ENCODE measurements at places on chromosomes 16 and 17.

- DNase-seq: no peak
These were observed 684 bp downstream of the YPEL2 start for GRCh38 chr17:59331929-59332748.

- no peak for DNase-seq
These were observed 470 bp downstream of the TRPV3 start for GRCh38 chr17:3556916-3557767.

GRCh38 chr17:1153795-1154546 lies 25.8 kb downstream of the ABR start:
- peak; percentile 87 for DNase-seq

GRCh38 chr17:29133121-29133713 lies 47.0 kb downstream of the MYO18A start:
- peak; percentile 53 for DNase-seq

DNA sequence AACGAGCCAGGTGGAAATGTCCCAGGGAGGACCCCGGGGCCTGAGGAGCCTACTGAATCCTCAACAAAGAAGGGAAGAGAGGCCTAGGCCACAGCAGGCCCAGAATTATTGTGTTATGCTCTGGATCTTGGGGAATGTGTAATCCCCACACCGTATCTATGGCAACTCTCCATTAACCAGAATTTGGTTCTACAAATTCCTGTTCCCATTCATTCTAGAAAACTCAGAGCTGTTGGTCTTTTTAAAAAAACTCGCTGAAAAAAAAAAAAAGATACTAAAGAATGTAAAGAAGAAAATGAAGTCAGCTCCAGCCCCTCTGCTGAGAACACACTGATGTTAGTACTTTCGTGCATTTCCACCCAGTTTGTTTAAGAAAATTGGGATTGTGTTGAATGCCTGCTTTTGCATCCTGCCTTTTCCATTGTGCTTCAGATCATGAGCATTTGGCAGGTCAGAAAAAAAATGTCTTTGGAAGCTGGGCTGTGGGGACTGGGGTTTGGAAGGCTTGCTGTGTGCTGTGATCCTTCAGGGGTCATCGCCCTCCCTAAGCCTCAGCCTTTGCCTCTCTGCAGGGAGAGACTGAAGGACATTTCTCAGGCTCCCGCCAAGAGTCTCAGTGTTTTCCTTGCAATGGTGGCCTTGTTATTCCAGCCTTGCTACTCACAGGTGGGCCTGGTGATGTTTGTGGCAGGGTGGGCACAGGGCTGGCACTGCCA lies 69.5 kb downstream of the SREBF1 start:
- DNase-seq: no peak

DNA sequence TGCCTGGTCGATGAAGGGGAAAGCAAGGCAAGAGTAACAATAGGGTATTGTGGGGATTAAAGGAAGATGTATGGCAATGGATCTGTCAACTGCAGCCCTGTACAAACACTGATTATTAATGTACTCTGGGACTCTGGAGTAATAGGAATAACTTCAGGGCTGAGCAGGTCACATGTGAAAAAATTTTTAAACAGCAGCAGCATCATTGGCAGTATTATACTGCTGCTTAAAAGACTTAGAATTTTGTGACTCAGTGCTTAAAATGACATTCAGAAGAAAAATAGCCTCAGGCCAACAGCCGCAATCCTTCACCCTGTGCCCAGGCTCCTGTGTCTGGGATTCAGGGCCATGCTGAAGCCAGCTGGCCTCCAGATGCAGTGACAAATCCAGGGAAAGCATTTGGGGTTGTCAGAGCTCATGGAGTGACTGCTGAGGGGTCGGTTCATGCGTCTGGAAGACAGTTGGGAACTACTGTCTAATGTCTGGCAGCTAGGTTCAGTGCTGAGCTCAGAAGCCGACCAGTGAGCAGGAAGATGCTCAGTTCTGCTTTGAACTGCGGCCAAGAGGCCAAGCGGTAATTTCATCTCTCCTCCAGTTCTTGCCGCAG lies 22.2 kb downstream of the TEX2 start:
- peak; percentile 98 for DNase-seq

DNA sequence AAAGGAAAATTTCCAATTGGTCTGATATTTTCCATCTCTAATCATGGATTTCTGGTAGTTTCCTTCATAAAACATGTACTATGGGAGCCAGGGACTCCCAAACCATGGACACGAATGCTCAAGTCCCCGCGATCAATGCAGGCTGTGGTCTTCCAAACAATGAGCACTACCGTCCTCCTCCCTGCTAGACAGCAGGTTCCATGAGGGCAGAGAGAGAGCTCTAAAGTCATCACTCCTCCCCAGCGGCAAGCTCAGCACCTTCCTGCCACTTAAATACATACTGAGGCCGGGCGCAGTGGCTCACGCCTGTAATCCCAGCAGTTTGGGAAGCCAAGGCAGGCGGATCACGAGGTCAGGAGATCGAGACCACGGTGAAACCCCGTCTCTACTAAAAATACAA lies 31.1 kb downstream of the ARHGAP17 start:
- DNase-seq: no peak

- peak; percentile 33 for DNase-seq
These were observed 215.6 kb downstream of the TMEM114 start for GRCh38 chr16:8374586-8375231.

- DNase-seq: no peak
These were observed 1.8 kb downstream of the C16orf54 start for GRCh38 chr16:29743827-29744531.

DNA sequence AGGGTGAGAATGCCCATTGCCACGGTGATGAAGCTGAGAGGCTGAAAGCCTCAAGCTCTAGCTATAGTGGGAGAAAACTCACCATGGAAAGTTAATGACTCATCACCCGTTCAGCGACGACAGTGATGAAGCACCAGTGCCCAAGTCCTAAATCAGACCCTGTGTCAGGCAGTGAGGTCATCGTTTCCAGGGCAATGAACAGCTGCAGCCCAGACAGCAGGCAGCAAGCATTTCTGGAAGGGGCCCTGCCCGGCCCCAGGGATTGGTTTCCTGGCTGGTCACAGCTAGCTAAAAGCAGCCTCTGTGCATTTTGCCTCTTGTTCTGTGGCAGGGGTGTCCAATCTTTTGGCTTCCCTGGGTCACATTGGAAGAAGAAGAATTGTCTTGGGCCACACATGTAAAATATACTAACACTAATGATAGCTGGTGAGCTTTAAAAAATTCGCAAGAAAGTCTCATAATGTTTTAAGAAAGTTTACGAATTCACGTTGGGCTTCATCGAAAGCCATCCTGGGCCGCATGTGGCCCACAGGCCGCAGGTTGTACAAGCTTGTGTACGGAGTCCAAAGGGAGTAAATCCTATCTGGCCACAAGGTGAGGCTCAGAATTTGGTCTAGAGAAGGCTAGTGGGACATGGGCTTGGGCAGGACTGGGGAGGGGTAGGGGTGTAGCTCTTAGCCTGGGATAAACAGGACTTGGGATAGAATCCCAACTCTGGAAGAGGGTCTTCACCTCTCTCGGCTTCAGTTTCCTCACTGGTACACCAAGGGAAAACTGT lies 40.6 kb downstream of the MIS12 start:
- DNase-seq: peak; percentile 98

DNA sequence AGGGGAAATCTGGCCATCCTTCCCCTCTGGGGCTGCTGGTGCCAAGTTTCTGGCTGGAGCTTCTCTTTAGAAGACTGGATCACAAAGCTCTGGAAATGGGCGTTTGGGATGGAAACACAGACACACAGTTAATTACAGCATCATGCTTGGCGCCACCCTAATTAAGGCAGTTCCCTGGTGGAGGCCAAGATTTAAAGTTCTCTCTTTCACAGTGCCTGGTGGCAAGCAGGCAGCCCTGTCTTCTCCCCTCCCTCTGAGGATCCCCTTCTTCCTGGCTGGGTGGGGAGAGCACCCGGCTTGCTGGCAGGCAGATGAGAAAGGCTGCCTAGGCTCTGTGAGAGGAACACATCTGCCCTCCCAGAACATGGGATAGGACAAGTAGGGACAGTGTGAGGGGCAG lies 59.0 kb upstream of the NKD1 start:
- no peak for DNase-seq

DNA sequence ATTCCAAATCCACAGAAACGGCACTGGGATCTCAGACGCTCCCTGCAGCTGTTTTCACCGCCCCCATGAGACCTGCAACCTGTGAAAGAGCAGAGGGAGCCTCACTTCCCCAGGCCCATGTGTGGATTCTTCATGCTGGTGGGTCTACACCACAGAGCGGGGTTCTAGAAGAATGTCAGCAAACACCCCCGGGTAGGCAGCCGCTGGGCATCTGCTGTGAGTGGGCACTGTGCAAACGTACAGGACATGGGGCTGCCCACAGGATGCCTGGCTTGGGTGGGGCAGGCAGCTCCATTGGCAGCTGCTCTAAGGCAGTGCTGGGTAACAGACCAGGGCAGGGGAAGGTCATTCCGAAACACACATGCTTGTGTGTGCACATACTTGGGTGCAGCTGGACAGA lies 174.9 kb downstream of the RBFOX3 start:
- no peak for DNase-seq

- peak; percentile 86 for DNase-seq
These were observed 8.8 kb upstream of the CNOT1 start for GRCh38 chr16:58638148-58639036.

DNA sequence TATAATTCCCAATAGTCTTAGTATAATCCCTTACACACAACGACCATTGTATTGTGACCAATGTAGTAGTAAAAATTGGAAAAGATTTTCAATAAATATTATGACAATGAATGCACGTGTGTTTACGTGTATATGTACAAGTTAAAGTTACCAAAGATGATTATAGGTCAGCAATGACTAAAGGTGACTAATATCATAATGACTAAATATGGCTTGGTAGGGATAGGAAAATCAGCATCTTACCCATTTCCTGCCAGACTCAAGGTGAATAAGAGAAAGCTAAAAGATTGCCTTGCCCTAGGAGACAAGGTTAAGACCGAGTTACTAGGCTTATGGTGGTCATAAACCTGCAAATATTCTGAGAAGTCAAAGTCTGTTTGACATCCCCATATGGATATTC lies 34.4 kb downstream of the CPD start:
- no peak for DNase-seq

GRCh38 chr17:74761931-74762330 lies 13.5 kb downstream of the NHERF1 start:
- DNase-seq: no peak

DNA sequence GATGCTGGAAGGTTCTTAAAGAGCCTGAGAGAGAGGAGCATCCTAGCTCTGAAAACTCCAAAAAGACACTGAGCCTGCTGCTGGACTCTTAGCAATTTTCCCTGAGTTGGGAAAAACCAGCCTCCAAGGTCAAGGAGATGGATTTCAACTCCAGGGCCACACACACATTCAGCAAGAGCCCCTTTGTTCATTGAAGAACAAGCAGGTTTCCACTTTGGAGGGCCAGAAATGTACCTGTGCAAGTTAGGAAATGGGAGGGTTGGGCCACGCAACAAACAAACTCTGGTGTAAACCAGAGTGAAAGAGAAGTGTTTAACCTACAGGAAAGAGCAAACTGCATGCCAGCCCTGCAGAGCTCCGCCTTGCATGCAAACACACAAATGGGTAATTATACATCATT lies 264.8 kb upstream of the RPL38 start:
- DNase-seq: no peak
